ENCODE measurements at places on chromosomes 1 and 21.

- DNase-seq: no peak
These were observed 8.1 kb upstream of the HNRNPR start for GRCh38 chr1:23352096-23352695.

DNA sequence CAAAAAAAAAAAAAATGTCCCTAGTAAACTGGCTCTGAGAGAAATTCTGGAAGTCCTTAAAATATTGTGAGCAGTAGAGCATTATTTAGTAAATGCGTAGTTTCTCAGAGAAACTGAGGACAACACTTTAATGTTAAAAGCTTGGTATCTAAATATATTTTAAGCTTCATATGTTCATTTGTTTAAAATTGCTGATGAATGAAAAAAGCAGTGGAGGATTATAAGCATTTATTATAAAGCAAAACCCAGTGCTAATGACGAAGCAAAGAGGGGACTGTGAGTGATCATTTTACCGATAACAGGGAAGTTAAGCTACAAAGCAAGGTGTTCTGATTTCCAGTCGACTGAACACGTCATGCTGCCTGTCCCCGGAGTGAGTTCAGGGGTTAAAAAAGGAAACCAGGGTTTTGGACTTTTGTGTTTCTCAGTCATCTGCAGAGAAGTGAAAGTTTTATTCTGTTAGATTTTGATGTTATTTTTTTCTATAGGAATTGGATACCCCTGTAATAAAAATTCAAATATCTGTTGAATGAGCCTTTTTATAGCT is 64.5 kb upstream of the SCCPDH start:
- DNase-seq: no peak

- no peak for DNase-seq
These were observed 1.8 kb upstream of the GBP5 start for GRCh38 chr1:89274411-89274857.

DNA sequence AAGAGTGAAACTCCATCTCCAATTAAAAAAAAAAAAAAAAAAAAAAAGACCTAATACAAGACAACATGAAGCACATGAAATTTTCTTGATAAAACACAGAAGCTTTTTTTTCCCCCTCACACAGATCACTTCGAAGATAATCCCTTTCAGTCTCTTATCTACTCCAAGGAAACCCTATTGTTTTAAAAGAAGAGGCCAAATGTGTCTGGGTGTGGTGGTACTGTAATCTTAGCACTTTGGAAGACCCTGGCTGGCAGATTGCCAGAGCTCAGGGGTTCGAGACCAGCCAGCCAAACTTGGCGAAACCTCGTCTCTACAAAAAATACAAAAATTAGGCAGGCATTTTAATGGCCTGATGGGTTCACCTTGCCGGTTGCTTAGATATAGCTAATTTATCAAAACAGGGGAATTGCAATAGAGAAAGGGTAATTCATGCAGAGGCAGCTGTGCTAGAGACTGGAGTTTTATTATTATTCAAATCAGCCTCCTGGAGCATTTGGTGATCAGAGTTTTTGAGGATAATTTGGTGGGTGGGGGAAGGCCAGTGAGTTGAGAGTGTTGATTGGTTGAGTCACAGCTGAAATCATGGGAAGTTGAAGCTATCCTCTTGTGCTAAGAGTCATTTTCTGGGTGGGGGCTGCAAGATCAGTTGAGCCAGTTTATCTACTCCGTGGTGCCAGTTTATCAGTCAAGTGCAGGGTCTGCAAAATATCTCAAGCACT is 62.5 kb downstream of the SLC16A1 start:
- DNase-seq: no peak

- DNase-seq: no peak
These were observed 633.8 kb downstream of the PTPRC start for GRCh38 chr1:199272628-199273086.

- no peak for DNase-seq
These were observed 90.7 kb upstream of the TTC39A start for GRCh38 chr1:51420867-51421627.

- peak; percentile 60 for DNase-seq
These were observed 16.6 kb upstream of the RNF19B start for GRCh38 chr1:32981003-32981901.

GRCh38 chr1:14613926-14614325 is 15.4 kb downstream of the KAZN start:
- no peak for DNase-seq

- no peak for DNase-seq
These were observed 12.2 kb downstream of the ALG6 start for GRCh38 chr1:63379583-63379982.

DNA sequence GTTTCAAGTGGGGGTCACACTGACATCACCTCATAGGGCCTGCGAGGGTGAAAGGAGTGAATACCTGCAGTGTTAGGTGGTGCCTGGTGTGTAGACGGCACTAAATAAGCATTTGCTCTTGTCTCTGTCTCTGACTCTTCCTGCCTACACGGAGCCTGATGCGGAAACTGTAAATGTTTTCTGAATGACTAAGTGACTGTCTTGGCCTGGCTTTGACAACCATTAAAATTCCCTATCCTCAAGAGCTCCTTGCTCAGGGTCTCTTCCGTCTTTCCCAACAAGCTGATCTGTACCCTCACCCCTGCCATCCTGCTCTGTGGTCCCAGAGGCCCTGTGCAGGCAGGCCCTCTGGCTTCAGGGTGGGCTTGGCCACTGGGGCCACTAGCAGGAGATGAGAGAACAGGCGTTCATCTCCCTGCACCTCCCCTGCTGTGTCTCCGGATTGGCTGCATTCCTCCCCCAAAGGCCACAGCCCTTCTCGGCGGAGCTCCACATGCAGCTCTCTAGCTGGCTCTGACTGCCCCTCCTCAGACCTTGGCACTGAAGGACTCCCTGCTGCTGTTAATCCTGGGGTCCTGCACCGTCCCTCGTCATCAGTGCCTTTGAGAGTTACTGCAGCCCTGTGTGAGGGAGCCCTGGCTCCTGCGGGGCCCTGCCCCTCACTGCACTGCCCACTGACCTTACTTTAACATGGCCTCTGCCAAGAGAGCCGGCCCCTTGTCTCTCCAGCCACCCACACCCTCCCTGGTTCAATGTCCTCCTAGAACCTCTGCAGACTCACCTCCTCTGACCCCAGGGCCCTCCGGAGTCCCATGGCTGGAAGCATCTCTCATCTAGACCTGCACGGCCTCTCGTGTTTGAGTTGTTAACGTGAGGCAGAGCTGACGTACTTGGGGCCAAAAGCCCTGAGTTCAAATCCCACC is 211.1 kb downstream of the MATN1 start:
- no peak for DNase-seq
